ENCODE measurements at places on chromosomes 2 and 18.

GRCh38 chr2:215754546-215754945, 258.8 kb downstream of the MREG start:
- DNase-seq = no peak

DNA sequence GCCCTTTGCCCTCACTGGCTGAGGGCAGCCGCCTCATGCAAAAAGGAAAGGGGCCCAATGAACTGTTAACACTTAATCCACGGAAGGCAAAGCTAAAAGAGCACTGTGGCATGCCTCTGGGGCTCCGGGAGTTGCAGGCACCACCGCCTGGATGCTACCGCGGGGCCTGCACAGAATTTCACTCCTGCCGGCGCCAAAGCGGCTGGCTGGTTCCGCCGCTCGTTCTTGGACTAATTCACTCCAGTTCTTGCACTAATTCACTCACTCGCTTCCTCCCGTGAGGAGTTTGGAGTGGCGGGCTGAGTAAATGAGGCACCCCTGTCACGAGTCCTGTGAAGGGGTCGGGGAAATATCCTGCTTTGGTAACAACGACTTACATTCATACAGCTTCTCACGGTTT, 14.0 kb upstream of the MAPK4 start:
- DNase-seq = no peak

DNA sequence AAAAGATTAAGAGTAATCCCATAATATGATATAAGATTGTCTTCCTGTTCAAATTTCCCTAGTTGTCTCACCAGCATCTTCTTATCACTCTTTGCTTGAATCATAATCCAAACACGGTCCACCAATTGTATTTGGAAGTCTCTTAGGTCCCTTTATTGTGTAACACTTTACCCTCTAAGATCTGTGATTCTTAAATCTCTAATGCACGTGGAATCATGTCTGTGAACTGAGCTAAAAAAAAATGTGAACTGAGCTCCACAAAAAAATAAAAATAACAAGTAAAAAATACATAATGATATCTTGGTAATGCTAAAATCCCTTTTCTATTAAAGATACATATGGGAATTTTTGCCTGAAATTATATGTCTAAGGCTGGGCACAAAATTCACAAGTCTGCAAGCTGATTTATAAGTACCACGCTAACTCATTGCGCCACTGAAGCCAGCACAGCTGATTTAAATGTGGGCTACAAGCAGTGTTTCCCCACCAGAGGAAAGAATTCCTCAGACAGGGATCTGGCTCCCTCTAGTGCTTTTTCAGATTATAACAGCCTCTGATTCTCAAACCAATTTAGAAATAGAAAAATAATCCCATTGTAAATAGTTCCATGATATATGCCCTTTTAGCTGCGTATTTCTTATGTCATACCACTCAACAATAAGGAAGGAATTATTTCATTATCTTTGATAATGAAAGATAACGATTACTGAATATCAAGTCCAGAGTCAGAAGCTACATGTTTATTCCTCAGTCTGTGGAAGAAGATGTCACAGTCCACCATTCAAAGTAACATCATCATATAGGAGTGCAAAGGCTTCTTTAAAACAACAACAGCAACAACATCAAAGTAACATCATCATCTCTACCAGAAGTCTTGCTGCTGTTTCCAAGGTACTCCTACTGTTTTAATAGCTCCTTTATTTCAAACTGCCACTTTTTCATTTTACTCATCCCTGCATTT, 22.9 kb downstream of the RBM43 start:
- DNase-seq = peak; percentile 5

DNA sequence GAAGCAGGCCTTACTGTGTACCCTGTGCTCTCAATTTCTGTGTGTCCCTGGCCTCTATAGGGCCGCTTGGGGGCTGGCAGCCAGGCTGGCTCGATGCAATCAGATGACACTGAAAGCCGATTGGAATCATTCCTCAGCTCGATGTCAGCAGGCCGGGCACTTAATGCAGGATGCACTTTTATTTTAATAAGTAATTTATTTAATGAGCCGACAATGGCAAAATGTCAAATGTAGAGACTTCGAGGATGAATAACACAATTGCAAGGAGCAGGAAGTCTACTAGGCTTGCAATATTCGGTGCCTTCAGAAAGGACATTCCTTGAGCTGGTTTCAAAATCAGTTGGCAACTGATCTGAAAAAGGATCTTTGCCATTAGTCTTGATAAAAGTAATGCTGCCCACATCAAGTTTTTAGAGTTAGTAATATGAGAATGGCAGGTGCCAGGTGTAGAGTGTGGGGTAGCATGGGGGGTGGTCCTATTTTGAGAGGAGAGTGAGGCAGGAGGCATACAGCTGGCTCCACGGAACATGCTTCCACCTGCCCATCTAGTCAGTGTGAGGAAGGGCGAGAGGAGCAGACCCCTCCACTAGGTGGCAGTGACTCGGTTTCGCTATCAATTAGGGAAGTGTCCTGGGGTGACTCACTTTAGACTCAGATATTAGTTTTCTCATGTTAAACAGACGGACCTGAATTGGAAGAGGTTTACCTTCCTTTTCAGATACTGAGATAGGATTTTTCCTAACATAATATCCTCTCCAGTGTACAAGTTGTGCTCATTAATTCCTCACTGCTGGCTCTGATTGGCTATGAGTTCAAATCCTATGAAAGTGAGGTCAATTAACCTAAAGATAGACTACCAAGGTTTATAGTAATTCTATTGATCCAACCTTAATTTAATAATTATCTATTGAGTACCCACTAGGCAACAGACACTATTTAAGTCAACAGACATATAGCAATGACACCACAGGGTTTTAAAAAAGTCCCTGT, 80.9 kb downstream of the NABP1 start:
- DNase-seq = no peak

DNA sequence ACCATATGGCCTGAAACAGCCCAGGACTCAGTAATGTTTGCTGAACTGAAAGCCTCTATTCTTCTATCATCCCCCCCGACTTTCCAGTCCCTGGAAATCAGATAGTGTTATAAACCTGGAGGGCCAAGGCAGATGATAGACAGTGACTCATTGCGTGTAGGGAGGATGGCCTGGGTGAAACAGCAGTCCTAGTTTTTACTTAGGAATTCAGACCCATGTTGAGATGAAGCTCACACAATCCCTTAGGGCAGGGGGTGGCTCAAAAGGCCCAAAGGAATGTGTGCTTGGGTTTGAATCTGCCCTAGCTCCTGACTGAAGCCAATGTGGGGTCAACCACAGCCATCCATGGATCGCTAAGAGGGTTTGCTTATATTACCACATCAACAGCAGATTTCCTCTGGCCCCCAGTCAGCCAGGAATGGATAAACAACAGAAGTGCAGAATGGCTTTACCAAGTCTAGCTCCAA, 43.9 kb upstream of the STPG4 start:
- DNase-seq = no peak

- no peak for DNase-seq
These were observed 40.5 kb downstream of the OXER1 start for GRCh38 chr2:42723465-42723864.

GRCh38 chr18:13382954-13383827, 164.6 kb downstream of the LDLRAD4 start:
- no peak for DNase-seq
